Kidney (tissue), 22 donors: ENCODE measurements at places on chromosomes 12 and 14. TPM values are rescaled to one million over a fixed set of nuclear protein-coding genes. Genes with fewer than 3 reads are reported as not detected.

DNA sequence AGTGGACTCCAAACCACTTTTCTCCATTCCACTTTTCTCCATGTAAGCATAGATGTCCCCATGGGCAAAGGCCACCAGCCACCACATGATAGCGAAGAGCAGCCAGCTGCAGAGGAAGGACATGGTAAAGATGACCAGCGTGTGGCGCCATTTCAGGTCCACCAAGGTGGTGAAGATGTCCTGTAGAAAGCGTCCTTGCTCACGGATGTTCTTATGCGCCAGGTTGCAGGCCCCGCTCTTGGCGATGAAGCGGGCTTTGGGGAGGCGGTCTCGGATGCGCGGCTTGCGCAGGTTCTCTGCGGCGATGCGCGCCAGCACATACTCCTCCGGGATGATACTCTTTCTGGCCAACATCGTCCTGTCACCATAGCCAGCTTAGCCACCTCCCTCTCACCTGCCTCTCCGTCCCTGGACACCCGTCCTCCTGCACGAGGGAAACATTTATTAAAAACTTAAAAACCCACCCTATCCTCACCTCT is 1.2 kb downstream of the KCNJ8 start:
- DNase-seq = peak; percentile 75

DNA sequence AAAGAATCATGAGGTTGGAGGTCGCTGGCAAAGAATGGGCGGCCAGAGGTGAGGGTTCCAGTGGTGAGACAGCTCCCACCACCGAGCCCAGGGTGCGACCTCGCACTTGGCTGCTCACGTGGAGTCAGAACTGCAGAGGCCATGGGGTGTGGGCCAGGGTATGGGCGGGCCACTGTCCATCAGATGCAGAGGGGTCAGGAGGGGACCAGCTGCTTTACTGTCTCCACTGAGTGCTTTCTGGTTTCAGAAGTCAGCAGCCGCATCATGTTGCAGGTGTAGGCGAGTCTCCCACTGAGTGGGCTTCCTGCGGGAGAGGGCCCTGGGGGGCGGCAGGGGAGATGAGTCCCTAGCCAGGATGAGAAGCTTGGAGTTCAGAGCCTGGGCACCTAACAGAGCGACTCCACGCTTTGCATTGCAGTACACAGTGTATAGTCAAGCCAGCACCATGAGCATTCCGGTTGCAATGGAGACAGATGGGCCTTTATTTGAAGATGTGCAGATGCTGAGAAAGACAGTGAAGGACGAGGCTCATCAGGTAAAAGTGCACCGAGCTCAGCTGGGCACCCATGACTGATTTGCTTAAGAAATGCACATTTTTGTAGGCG is 46.9 kb upstream of the DYNC1H1 start:
- peak; percentile 28 for DNase-seq

- peak; percentile 29 for DNase-seq
These were observed 927.1 kb downstream of the VRK1 start for GRCh38 chr14:97724265-97724731.

DNA sequence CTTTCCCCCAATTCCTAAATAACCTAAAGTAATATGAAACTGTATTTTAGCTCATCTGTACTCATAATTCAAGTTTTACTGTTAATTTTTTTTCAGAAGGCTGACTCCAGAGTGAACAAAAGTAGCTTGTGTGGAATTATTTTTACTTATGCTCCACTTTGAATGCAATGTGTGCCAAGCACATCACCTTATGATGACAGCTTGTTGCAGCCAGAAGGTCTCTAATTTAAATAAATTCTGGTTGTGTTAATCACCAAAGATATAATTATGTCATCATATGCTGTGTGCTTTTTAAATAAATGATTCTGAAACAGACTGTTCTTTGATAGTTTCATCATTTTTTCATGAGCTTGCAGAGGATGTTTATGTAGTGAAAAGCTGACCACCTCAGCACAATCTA is 283.1 kb downstream of the TMEM117 start:
- no peak for DNase-seq

DNA sequence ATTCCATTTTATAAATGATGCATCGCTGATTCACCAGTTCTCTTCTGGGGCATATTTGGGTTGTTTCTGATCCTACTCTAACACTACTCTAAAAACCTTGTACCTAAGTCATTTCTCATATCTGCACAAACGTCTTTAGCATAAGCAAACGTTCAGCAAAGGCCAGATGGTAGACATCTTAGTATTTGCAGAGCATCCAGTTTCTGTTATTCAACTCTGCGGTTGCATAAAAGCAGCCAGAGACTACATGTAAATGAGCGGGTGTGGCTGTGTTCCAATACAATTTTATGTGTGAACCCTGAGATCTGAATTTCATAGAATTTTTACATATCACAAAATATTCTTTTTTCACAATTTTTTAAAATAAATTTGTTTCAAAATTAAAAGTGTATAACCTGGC is 22.8 kb upstream of the MMP17 start:
- no peak for DNase-seq

DNA sequence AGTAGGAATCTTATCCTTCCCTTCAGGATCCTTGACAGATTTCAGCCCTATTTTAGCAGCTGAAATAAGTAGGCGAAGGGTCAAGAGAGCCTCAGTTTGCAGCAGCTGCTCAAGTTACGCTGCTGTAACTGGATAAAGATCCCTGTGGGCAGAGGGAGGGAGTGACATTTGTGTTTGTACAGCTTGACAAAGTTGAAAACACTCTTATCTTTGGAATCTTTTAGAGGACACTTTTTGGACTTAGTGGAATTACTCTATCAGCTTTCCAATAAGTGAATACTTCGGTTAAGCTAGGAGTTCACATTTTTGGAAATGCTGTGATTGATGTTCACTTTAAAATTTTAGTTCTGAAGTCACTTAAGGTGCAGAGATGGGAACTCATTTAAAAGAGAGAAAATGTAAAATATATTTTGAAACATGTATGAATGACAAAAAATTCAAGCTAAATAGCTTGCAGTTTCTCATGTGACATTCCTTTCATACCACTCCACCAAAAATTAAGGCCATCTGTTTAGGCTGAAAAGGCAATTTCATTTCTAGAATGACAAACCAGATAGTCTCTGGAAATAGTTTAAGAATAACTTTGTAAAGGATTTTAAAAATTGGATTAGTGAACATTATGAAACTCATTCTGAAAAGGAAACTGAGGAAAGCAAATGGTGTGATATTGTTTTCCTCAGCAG is 55.2 kb downstream of the SLC38A4 start:
- DNase-seq = peak; percentile 75

- DNase-seq = no peak
These were observed 23.0 kb downstream of the SFSWAP start for GRCh38 chr12:131733874-131734273.

DNA sequence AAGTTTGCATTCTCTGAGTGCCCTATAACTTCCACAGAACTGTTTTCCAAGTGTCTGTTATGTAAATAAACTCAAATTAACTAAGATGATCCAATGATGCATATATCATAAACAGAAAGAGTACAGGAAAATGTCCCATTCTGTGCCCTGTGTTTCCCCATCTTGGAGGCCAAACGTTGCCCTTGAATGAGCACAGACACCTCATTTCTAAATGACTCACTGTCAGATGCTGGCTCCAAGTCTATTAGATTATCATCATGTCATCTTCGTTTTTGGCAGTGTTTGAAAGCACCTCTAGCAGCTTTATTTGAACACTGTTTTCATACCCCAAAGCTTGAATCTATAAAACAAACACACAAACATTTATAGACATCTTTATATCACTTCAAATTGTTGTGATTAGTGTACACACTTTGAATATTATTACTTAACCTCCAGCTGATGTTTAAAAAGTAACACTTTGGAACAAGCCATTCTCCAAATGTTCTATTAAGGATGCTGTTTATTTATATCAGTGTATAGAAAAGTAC is 424.2 kb downstream of the NOVA1 start:
- no peak for DNase-seq

DNA sequence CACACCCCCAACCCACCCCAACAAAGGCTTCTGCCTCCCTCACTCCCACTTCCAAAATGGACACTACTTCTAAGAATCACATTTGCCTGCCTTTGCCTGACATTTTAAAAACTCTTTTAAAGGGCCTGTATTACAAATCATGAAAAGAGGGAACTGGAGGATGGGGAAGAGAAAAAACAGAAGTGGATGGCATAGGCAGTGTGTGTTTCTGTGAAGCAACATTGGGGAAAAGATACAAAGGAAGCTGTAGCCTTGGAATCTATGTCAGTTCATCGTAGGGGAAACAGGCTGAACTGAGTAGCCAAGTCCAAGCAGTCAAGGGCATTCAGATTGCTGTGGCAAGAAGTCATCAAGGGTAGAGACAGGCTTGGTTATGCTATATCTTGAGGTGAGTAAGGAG is 273.9 kb downstream of the BTG1 start:
- no peak for DNase-seq

DNA sequence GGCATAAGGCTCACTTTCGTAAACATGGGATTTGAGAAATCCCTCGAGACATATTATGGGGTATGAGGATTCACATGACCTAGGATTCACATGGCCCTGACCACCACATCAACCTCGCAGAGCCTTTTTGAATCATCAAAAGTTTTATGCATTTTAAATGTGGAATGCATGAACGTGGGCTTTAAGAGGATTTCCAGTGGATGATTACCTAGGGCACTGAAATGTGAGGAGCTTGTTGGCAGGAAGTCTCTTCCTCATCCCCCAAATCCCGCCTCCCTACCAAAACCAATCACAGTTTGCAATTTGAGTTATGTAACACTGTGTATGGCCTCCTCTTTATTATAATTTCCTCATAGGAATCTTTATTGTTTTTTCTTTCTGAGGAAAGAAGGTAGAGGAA is 659.6 kb upstream of the TBX3 start:
- DNase-seq = no peak

DNA sequence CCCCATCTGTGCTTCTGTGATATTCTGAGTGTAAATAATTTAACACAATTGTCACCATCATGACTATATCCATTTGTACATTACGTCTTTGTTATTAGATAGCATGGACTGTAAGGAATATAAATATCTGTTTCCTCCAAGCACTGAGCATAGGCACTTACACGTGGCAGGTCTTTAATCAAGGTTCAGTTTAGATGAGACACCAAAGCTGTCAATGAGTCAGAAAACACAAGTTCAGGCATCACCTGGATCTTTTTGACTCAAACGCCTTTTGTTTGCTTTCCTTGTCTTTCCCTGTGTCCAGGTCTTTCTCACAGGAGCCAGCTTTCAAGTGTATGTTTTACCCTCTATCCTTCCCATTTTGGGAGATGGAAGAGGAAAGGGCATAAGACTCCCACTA is 163.2 kb upstream of the CCDC198 start:
- DNase-seq = no peak

DNA sequence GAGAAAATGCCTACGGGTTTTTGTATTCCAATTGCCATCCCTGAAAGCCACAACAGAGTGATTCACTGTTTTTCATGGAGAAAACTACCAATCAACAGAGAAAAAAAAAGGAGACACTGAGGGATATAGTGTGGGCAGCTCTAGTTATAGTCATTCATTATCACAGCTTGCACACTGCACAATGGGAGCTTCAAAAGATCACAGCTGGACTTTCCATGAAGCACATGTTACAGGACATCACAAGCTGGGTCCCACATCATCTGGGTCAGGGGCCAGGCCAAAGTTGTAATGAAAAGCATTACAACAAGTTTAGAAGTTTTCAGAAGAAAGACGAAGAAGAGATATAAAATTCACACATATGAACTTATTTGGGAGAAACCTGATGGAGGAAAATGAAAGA is 41.5 kb downstream of the RERG start:
- no peak for DNase-seq

- no peak for DNase-seq
These were observed 10.1 kb upstream of the TMCC3 start for GRCh38 chr12:94660436-94660835.

- DNase-seq = no peak
These were observed 1.7 kb downstream of the PRMT8 start for GRCh38 chr12:3492793-3493042.

DNA sequence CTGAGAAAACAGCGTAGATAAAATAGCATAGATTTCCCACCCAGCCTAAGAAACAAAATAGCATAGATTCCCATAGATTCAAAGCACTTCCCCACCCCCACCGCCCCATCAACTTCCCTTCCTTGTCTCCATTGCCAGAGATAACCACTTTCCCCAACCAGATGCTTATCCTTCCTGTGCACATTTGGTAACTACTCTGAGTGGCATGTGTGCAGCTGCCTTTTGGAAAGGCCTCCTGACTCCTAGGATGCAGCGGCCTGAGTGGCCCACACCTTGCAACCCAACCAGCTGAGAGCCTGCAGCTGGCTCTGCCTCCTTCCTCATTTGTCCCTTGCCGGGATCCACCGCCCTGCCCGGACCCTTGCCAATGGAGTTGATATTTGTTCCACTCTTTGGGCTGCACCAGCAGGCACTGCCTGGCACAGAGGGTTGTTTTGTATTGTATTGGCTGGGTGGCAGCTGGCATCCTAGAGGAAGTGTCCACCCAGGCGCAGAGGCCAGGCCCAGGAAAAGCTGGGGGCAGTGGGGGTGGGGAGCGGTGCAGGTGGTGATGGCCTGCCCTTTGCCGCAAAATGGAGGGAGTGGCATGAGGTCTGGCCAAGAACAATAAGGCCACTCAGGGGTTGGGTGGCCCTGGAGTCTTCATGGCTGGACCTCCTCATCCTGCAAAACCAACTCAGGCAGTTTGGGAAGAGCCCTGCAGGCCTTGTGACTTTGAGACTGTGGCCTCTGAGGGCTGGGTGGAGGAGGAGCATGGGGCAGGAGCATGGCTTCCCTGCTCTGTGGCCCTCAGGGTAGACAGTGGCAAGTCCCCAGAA is 4.9 kb downstream of the SLC48A1 start:
- DNase-seq = no peak

GRCh38 chr12:109201496-109201885 is 85.1 kb downstream of the ACACB start:
- DNase-seq = no peak

DNA sequence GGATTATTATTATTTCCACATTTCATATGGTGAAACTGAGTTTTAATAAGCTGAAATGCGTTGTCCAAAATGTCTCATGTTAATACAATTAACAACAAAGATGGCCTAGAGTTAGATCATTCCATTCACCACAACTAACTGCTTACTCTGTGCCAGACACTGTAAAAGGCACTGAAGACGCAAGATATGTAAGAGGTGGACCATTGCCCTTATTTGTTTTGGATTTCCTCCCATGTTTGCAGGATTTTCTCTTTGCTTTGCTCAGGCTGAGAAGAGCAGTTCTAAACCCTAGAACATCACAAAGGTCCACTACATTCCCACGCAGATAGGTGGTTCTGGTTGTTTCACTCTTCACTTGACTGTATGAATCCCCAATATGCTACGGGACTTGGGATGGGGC is 324.4 kb upstream of the KITLG start:
- no peak for DNase-seq

The MYH6 gene
- 0.13 TPM for polyA plus RNA-seq

The CLEC4C gene
- not detected for polyA plus RNA-seq

The NTN4 gene
- 71.0 TPM for polyA plus RNA-seq

The HIGD1C gene
- not detected for polyA plus RNA-seq

The APOLD1 gene
- polyA plus RNA-seq = 4.5 TPM

The SLC25A21 gene
- 1.3 TPM for polyA plus RNA-seq

The RXYLT1 gene
- polyA plus RNA-seq = 15.9 TPM

The RIPK3 gene
- 5.1 TPM for polyA plus RNA-seq

The TEAD4 gene
- 19.8 TPM for polyA plus RNA-seq

The HOXC5 gene
- 0.24 TPM for polyA plus RNA-seq
